ENCODE measurements at places on chromosomes 11 and 22.
A peak's percentile ranks its signal among the peaks of the same experiment; 100 is the strongest.

- H3K4me1 ChIP-seq, result no peaks in the 10 kb centered on the region
- H3K27ac ChIP-seq, result no peak overlapping the region
- no peak overlapping the region for H3K4me3 ChIP-seq
- no peaks in the 10 kb centered on the region for H3K36me3 ChIP-seq
Measured at GRCh38 chr11:59186130-59186594, 14.2 kb downstream of the DTX4 start.

- H3K27me3 ChIP-seq, result peaks cover 3% of the 10 kb centered on the region
- no peak overlapping the region for H3K4me3 ChIP-seq
- no peak for DNase-seq
- no peaks in the 10 kb centered on the region for H3K36me3 ChIP-seq
- peaks cover 10% of the 10 kb centered on the region for H3K4me1 ChIP-seq
- no peak overlapping the region for H3K27ac ChIP-seq
Measured at GRCh38 chr11:134564472-134565200, 152.6 kb upstream of the B3GAT1 start.

GRCh38 chr11:27477831-27478230 lies 5.2 kb upstream of the LGR4 start:
- H3K4me1 ChIP-seq, result peaks cover 8% of the 10 kb centered on the region
- no peak overlapping the region for H3K4me3 ChIP-seq
- H3K27ac ChIP-seq, result no peak overlapping the region

DNA sequence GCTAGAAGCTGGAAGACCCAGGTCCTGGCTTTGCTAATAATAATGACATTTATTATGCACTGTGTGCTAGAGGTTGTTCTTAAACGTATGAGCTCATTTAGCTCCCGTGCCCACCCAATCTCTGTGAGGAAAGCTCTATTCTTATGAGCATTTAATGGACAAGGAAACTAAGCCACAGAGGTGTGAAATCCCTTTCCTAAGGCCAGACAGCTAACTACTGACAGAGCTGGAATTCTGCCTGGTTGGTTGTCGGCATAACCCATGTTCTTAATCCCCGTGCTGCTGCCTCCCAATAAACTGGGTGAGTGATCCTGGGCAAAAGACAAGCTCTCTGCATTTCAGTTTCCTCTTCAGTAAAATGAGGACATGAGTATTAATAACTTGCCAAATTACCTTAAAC lies 49.4 kb downstream of the SNX19 start:
- H3K36me3 ChIP-seq, result no peaks in the 10 kb centered on the region
- no peak overlapping the region for H3K27ac ChIP-seq
- no peak for DNase-seq
- H3K4me3 ChIP-seq, result no peak overlapping the region
- no peaks in the 10 kb centered on the region for H3K27me3 ChIP-seq

DNA sequence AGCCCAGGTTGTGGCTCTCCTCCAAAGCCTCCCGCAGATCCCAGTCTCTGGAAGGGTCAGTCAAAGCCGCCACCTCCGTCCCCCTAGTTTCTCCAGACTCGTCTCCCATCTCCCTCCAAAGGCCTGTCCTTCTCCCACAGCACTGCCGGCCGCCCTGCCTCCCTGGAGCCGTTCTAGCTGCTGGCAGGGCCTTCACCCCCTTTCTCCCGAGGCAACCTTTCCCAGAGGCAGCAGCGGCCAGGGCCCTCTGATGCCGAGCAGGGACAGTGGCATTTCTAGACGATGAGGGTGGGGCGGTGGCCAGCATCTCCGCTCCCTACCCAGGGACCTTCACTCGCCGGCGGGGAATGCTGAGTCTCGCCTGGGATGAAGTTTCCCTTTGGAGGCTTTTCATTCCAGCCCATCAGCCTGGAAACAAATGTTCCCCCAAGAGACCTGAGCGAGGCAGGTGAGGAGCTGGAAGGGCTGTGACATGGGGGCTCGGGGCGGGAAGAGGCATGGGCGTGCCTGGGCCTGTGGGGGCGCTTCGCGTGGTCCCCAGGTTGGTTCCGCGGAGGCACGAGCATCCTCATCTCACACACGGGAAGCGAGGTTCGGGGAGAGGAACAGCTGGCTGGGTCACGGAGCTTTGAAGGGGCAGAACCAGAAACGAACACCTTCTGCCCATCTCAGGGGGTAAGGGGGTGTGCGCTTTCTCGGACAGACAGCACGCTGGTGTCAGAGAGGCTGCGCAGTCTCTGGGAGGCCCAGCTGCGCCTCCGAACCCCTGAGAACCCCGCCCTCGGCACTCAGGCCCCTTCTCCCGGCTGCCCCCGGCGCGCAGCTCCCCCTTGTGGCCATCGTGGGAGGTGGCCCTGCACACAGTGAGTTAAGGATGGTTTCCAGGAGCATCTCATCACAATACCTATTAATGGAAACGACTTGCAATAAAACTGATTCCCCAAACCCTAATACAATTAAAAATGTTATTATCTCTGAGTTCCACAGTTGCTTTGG lies 18.1 kb upstream of the KLHL35 start:
- no peak for DNase-seq
- peaks cover 3% of the 10 kb centered on the region for H3K36me3 ChIP-seq
- H3K27ac ChIP-seq, result no peak overlapping the region
- no peaks in the 10 kb centered on the region for H3K4me1 ChIP-seq

GRCh38 chr11:104134745-104135144 lies 29.2 kb downstream of the PDGFD start:
- H3K27me3 ChIP-seq, result no peaks in the 10 kb centered on the region
- DNase-seq, result no peak
- no peak overlapping the region for H3K27ac ChIP-seq
- H3K36me3 ChIP-seq, result no peaks in the 10 kb centered on the region
- no peak overlapping the region for H3K4me3 ChIP-seq
- peaks cover 86% of the 10 kb centered on the region for H3K4me1 ChIP-seq

DNA sequence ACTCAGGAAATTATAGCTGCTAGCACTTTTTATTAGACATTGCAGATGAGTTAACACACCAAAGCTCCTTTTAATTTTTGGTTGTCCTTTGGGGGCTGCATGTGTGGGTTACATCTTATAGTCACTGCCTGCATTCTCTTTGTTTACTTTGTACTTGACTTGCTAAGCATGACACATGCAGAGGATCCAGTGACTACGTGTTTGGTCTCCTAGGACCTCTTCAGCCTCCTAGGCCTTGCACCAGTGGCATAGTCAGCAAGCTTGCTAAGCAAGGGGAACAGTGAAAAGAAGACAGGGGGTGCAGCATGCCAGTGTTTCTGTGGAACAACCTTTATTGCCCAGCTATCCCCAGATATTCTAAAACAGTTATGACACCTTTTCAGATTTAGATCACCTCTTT lies 108.2 kb downstream of the PAX6 start:
- H3K27ac ChIP-seq, result no peak overlapping the region
- H3K36me3 ChIP-seq, result peaks cover 6% of the 10 kb centered on the region
- H3K27me3 ChIP-seq, result peaks cover under 1% of the 10 kb centered on the region
- H3K4me3 ChIP-seq, result no peak overlapping the region

DNA sequence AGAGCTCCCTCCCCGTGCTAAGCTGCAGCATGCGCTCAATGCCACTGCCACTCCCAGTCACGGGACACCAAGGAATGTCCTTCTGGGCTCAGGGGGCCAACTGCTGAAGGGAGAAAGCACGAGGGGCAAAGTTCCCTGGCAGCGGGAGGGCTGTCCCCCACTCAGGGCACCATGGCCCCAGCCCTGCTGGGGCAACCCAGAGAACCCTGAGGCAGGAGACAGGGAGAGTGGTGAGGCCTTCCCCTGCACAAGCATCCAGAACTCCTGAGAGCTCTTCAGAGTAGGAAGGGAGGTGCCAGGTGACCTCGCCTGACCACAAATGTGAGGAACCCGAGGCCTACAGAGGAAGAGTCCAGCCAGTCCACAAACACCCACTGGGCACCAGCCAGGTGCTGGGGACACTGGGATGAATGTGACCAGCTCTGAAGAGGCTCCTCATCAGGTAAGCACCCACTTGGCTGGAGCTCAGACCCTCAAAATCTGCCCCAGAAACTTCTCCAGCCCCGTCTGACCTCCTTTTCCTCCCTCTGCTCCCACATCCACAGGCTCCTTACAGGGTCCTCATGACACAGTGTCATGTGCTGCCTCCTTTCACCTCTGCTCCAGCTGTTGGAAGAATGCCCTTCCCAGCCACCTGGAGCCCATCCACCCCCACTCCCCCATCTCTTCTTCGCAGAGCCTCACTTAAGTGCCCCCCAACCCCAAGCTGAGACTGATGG lies 15.6 kb downstream of the GDPD5 start:
- no peak overlapping the region for H3K4me3 ChIP-seq
- peaks cover 2% of the 10 kb centered on the region for H3K27me3 ChIP-seq
- no peak for DNase-seq
- H3K36me3 ChIP-seq, result no peaks in the 10 kb centered on the region

- H3K36me3 ChIP-seq, result no peaks in the 10 kb centered on the region
- peaks cover 3% of the 10 kb centered on the region for H3K27me3 ChIP-seq
- H3K4me3 ChIP-seq, result peak overlapping the region; percentile 73
- peaks cover 41% of the 10 kb centered on the region for H3K4me1 ChIP-seq
Measured at GRCh38 chr22:37659066-37659896, 758 bp downstream of the PDXP start.

DNA sequence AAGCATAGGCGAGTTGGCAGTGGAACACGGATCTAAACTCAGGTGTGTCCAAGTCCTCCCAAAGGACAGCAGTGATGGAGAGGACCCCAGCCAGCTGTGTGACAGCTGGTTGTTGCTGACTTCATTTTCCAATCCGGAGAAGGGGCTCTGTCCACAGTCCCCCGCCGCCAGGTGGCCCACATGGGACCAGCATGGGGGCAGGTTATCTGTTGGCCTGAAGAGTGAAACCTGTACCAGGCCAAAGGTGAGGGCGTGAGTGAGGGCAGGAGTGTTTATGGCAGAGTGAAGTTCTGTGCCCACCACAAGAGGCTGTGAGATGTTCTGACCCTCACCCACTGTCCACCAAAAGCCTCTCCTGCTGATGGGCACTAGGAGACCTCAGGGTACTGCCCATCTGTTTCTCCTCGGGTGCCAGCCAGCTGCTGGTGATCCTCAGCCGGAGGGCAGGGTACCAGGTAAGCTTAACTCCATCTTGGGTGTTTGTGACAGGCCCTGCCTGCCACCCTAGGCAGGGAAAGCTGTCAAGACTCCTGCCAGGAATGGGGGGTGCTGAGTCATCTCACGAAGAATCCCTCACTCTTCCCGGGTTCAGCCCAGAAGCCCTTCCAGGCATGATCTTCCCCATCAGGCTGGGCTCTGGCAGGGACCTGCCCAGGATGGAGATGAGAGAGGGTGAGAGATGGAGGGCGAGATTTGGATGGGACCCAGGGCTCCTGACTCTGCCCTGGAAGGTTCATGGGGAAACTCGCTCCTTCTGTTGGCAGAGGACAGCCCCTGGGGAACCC lies 15.5 kb upstream of the TAB1 start:
- no peak for DNase-seq
- no peak overlapping the region for H3K27ac ChIP-seq
- H3K4me1 ChIP-seq, result peaks cover 16% of the 10 kb centered on the region
- H3K36me3 ChIP-seq, result no peaks in the 10 kb centered on the region

GRCh38 chr11:76744186-76745043 lies 38.7 kb upstream of the TSKU start:
- no peaks in the 10 kb centered on the region for H3K4me1 ChIP-seq
- no peak overlapping the region for H3K27ac ChIP-seq
- no peaks in the 10 kb centered on the region for H3K36me3 ChIP-seq
- no peak overlapping the region for H3K4me3 ChIP-seq
- DNase-seq, result no peak
- peaks cover 2% of the 10 kb centered on the region for H3K27me3 ChIP-seq

DNA sequence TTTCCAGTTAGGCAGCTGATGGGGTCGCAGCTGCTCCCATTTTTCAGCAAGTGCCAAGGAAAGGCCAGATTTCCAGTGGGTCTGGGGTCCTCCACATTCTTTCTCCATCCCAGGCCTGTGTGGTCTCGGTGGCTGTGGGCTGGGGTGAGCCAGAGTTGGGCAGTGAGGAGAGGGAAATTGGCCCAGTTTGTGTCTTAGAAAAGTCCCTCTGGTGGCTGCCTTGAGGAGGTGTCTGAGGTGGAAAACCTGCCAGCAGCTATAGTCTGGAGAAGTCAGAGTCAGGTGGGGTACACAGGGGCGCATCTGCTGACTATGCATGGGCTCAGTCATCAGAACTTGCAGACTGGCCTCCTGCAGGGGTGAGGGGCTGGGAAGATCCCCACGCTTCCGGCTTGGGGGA lies 30.5 kb downstream of the MRGPRD start:
- peaks cover 4% of the 10 kb centered on the region for H3K36me3 ChIP-seq
- peaks cover under 1% of the 10 kb centered on the region for H3K4me1 ChIP-seq

GRCh38 chr11:106503901-106504300 lies 426.4 kb downstream of the AASDHPPT start:
- no peak overlapping the region for H3K4me3 ChIP-seq
- no peaks in the 10 kb centered on the region for H3K36me3 ChIP-seq
- H3K27ac ChIP-seq, result no peak overlapping the region
- no peaks in the 10 kb centered on the region for H3K4me1 ChIP-seq
- DNase-seq, result no peak

- H3K4me3 ChIP-seq, result peak overlapping the region; percentile 18
- H3K27me3 ChIP-seq, result peaks cover 40% of the 10 kb centered on the region
- peak; percentile 43 for DNase-seq
- H3K4me1 ChIP-seq, result peaks cover 47% of the 10 kb centered on the region
- peaks cover 23% of the 10 kb centered on the region for H3K36me3 ChIP-seq
Measured at GRCh38 chr11:65650547-65651338, 12.0 kb downstream of the RELA start.

DNA sequence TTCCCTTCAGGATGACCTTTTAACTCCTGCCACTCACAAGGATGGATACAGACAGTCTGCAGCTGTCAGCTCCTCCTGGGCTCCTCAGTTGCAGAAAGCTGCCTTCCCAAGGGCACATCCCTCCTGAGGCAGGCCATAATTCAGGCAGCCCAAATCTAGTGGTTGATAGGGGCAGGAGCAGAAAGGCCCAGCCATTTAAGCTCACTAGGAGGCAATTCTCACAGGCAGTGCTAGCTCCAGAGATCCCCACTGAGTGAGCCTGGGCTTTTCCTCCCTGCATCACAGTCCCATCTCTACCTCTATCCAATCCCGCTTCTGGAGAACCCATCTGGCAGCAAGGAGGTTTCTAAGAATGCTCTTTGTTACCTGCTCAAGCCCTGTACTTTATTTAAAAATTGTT lies 200.6 kb downstream of the ARHGAP42 start:
- H3K27me3 ChIP-seq, result no peaks in the 10 kb centered on the region
- H3K36me3 ChIP-seq, result peaks cover 3% of the 10 kb centered on the region
- no peak for DNase-seq
- H3K4me3 ChIP-seq, result no peak overlapping the region

DNA sequence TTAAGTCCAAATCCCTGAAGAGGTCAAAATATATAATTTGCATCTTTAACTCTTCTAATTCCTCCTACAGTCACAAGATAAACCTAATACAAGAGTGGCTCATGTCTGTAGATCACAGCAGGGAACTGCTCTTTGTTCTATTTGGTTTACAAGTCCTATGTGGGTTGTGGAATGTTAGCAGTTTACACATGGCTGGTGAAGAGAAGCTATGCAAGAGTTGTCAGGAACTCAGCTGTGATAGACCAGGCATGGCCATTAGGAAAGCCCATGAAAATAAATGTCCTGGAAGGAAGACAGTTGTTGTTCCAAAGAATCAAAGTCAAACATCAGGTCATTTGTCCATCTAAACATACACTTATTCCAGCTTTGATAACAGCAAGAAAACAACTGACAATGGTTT lies 312.4 kb upstream of the PITPNB start:
- DNase-seq, result no peak
- H3K27me3 ChIP-seq, result peaks cover 6% of the 10 kb centered on the region
- no peak overlapping the region for H3K27ac ChIP-seq
